ENCODE measurements at places on chromosomes 3 and 15. TPM values are rescaled to one million over a fixed set of nuclear protein-coding genes. Genes with fewer than 3 reads are reported as not detected.

PLAAT1 gene
- 0.90 TPM for total RNA-seq

SUCNR1 gene
- total RNA-seq: 0.48 TPM

SCAPER gene
- 38.3 TPM for total RNA-seq

XCR1 gene
- total RNA-seq: 1.0 TPM

PODXL2 gene
- total RNA-seq: 4.2 TPM

SNX22 gene
- total RNA-seq: 0.42 TPM

LYZL4 gene
- total RNA-seq: not detected

LRRK1 gene
- total RNA-seq: 9.9 TPM

SQOR gene
- 28.7 TPM for total RNA-seq

PLSCR2 gene
- total RNA-seq: 0.85 TPM

RBMS3 gene
- total RNA-seq: 136 TPM

RTP3 gene
- not detected for total RNA-seq

BSN gene
- 0.48 TPM for total RNA-seq

DPPA2 gene
- total RNA-seq: not detected

RNF123 gene
- 15.9 TPM for total RNA-seq

SLC51A gene
- not detected for total RNA-seq

DLEC1 gene
- 0.42 TPM for total RNA-seq

GOLGA8S gene
- total RNA-seq: 0.21 TPM

GPR149 gene
- total RNA-seq: not detected

MYL3 gene
- 19.8 TPM for total RNA-seq

SKOR1 gene
- total RNA-seq: 0.21 TPM

MEX3B gene
- 17.1 TPM for total RNA-seq

IMPG2 gene
- total RNA-seq: 2.3 TPM

DCBLD2 gene
- 79.6 TPM for total RNA-seq

PDZRN3 gene
- 61.6 TPM for total RNA-seq

SLC28A2 gene
- total RNA-seq: not detected

HAPLN3 gene
- 6.6 TPM for total RNA-seq
